ENCODE measurements at places on chromosomes 1 and 21.

DNA sequence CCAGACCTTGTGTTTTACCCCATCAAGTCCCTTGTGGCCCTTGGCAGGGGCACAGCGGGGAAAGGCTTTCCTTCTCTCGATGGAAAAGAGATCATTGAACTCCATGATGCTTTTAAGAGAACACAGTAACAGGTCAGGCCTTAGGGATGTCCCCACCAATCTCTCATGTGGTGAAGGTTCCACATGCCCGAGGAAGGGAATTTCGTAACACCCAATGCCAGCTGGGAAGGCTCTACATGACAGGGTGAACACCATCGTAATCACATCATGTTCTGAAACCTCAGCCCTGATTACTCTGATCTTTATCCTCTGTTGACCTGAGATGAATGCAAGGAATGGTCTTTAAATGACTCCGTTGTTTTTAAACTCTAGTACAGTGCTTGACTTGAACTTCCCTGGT lies 105.5 kb upstream of the SPAG17 start:
- DNase-seq = no peak

- no peak for DNase-seq
Measured at GRCh38 chr1:21849909-21850576, 38.0 kb downstream of the LDLRAD2 start.

GRCh38 chr1:197614916-197615692 lies 160.2 kb downstream of the DENND1B start:
- peak; percentile 60 for DNase-seq

DNA sequence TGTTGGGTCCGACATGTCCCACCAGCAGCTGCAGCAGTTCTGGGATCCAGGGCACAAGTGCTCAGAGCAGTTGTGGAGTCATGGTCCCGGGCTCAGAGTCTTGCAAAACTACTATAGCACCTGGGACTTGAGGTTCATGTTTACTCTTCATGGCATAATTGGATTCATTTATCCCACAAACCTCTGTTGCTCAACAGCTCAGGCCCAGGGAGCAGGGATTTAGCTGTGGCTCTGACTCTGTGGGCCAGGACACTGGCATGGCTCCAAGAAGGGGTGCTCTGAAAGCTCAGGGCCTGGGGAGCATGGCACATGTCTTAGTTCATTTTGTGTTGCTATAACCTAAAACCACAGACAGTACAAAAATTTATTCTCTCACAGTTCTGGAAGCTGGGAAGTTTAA lies 626.7 kb upstream of the ADGRL2 start:
- DNase-seq = no peak

DNA sequence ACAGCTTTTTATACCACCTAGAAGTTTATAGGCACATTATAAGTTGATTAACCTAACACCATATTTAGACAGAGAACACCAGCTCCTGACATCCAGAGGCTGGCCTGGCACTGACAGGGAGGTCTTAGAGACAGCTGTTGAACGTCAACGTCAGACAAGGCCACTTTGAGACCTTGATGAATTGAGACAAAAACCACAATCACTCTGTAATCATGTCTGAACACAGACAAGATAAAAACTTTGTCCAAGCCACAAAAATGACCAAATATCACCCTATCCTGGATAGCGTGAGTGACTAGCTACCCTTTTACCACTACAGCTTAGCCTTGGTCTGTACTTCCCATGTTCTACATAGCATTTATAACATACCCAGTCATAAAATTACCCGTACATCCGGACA lies 403.6 kb upstream of the CHRM3 start:
- DNase-seq = no peak

DNA sequence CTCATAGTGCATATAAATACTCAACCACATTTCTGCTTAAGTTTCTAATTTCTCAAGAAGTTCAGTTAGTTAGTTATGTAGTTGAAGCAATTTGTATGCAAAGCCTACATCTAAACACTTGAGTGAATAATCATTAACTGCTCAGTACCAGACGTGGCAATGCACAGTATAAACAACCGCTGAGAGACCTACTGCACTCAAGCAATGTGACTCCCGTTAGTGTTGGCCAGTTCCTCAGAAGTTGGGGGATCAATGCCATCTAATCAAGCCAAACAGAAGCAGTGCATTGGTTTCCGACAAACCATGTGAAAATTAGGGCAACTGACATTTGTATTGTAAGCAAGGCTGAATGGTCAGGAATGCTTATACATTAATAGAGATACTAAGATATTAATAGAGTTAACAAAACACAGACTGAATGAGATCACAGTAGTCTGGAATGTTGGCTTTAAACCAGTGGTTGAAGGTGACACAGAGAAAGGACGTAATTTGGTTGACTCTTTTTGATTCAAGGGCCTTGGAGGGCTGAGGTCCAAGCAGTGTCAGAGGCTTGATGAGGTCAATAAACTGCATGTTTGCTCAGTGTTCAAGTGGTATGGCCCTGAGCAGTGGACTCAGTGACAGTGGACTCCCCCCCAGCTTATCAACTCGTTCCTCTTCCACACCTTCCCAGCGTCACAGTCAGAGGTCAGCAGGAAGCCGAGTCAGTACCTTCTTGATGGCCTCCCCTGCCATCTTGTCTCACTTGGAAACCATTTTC lies 255.5 kb downstream of the CTH start:
- no peak for DNase-seq

DNA sequence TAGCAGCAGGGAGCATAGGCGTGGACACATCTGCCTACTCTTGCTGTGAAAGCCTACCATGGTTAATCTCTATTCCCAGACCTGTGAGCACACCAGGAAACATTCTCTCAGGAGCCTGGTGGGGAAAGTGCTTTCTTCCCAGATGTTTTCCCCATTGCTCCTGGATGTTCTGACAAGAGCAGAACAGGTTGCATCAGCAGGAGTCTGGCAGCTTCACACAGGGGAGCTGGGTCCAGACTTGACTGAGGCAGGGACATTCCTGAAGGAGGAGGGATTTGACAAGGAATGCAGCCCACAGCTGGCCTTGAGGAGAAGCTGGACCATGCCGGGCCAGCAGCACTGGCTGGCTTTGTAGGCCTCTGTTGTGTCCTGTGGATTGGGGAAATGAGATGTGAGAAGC lies 21.0 kb upstream of the ARTN start:
- no peak for DNase-seq

- no peak for DNase-seq
Measured at GRCh38 chr1:203968761-203969160, 104.2 kb upstream of the SOX13 start.

- no peak for DNase-seq
Measured at GRCh38 chr1:208179263-208179816, 64.8 kb downstream of the PLXNA2 start.

DNA sequence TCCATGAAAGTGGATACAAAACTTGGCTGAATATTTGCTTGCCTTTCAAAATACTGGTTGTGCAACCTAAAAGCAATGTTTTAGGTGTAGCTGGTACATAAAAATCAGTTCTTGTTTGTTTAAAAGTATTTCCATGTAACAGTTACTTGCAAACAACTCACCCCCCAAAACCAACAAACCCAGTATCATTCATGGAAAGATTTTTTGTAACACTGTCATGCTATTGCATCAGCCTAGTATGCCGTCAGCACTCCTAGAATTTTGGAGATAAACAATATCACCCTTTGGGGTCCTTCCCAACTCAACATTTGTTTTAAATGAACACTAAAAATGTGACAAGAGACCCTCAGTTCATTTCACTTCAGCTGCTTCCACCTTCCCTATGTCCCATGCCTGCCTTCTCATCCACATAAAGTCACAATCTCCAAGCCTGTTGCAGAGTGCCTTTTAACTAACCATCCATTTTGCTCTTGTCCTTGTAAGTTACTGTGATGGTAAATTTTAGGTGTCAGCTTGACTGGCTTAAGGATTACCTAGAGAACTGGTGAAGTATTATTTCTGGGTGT lies 425.3 kb downstream of the DUSP10 start:
- no peak for DNase-seq

DNA sequence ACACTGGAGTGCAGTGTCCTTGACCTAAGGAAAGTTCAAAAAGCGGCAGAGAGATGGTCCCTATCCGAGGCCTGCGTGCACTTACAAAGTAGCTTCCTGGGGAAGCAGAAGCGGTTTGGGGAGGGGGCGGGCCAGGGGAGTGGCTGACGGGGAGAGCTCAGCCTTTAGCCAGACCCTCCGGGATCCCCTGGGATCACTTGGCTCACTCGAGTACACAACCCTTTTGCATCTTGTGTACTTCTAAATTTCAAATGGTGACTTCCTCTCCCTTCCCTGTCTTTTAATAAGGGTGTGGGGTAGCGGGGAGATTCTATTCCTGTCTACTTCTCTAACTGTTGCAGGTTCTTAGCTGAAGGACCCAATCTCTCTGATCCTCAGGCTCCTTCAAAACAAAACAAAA lies 18.1 kb upstream of the SNX27 start:
- DNase-seq = no peak

- no peak for DNase-seq
Measured at GRCh38 chr1:40017951-40018575, 22.5 kb upstream of the CAP1 start.

- no peak for DNase-seq
Measured at GRCh38 chr1:42806593-42806992, 10.3 kb upstream of the ERMAP start.

DNA sequence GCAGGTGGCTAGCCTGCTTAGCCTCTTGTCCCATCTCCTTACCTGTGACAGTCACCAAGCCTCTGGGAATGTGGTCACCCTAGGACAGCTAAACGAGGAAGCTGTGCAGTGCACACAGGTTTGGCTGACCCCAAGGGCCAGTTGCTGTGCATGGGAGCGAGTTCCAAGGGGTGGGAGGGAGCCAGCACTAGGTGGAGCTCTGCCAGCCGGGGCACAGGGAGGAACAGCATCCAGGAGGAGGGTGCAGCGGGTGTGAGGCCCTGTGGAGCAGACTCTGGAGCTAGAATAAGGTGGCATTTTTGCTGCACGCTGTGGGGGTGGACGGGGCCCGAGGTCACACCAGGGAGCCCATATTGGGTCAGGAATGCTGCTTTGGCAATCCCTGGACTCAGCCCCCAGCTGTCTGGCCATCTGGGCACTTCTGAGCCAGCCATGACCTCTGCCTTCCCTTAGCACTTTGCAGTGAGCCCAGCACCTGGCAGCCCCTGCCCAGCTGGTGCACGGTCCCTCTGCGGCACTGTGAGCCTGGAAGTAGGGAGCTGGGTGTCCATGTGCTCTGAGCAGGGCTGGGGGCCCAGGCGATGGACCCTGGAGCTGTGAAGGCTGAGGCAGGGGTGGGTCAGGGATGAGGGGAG lies 8.7 kb downstream of the PDXK start:
- peak; percentile 81 for DNase-seq

DNA sequence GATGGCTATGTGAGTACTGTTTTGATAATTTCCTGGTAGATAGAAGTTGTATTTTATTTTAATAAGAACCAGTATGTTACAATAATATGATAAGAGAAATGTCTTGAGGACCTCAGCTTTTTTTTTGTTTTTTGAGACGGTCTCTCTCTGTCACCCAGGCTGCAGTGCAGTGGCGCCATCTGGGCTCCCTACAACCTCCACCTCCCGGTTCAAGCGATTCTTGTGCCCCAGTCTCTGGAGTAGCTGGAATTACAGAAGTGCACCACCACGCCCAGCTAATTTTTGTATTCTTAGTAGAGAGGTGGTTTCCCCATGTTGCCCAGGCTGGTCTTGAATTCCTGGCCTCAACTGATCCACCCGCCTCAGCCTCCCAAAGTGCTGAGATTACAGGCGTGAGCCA lies 968.1 kb upstream of the ADGRL4 start:
- DNase-seq = no peak

DNA sequence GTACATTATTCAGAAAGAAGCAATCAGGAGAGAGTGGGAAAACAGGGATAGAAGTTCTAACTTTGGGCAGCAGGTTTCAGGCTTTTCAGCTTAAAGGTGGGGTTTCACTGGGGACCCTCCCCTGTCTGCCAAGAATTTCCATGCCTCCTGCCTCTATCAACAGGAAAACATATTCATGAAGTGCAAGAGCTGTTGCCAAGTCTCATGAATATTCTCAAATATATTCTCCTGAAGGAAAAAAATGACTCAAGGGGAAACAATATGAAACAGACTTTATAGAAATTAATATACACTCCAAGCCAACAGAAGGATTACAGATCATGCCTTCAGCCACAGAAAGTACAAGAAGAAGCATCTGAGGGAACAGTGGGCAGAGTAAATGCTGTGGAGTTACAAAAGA lies 713.3 kb upstream of the ADAMTS5 start:
- no peak for DNase-seq

DNA sequence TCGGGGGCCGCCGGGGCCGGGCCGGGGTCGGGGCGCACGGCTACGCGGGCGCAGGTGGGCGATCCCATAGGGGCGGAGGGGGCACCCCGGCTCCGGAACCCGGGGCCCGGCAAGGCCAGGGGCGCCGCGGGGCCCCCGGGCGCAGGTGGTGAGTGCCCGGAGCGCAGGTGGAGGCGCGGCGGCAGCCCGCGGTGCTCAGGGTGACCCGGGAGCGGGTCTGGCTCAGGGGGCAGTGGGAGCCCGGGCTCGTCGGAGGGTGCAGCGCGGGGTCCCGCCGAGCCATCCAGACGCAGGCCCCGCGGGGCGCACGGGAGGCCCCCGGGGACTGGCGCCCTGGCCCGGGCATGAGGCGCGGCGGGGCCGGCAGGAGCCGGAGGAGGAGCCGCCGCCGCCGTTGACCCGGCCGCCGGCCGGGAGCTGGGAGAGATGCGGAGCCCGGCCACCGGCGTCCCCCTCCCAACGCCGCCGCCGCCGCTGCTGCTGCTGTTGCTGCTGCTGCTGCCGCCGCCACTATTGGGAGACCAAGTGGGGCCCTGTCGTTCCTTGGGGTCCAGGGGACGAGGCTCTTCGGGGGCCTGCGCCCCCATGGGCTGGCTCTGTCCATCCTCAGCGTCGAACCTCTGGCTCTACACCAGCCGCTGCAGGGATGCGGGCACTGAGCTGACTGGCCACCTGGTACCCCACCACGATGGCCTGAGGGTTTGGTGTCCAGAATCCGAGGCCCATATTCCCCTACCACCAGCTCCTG lies 489 bp downstream of the CELSR2 start:
- DNase-seq = no peak

DNA sequence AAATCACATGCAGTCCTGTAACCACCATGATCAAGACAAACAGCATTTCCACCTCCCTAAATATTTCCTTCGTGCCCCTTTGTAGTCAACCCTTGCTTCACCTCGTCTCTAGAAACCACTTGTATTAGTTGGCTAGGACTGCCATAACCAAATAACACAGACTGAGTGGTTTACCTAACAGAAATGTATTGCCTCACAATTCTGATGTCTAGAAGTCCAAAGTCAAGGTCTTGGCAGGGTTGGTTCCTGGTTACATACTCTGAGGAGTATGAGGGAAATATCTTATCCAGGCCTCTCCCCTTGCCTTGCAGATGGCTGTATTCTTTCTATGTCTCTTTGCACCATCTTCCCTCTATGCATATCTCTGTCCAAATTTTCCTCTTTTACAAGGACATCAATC lies 23.3 kb upstream of the FRRS1 start:
- DNase-seq = no peak

GRCh38 chr1:174841747-174842146 lies 158.0 kb upstream of the CACYBP start:
- DNase-seq = no peak

DNA sequence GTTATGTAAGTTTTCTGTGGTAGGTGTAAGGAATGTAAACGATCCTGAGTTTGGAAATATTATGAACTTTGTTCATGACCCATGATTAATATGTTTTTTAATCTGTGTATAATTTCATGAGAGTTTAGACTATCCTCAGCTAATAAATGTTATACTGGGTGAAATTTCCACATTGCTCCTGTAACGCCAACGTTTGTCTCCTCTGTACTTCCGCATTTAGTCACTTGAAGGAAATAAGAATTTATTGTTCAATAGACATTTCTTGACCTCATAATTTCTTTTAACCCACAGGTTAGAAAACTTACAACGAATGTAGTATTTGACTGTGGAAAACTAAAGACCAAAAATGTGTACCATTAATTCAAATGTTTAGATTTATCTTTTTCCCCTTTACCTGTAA lies 876 bp downstream of the KCNJ15 start:
- no peak for DNase-seq

Data from ACHN (cell line).